GM23248 (cell line): ENCODE measurements at places on chromosomes 3 and 15.

GRCh38 chr3:47370887-47371697 lies 9.7 kb upstream of the PTPN23 start:
- peak; percentile 39 for DNase-seq

- no peak for DNase-seq
These were observed 77.5 kb upstream of the PIAS1 start for GRCh38 chr15:67976506-67977073.

DNA sequence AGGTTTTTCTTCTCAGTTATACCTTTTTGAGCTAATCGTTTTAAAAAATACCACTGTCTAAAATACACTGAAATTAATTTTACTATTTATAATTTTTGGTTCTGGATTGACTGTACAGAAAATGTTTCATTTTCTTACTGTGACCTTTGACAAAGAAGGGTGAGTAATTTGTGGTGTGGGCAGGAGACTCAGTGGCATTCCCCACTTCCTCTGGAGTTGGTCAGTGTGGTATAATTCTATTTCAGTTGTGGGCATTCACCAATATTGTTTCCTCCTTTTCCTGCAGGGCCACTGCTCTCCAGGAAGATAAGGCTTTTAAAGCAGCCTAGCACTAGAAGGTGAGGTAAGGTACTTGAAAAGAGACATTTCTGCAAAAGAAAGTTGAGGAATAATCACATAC lies 6.5 kb downstream of the DAG1 start:
- peak; percentile 56 for DNase-seq

GRCh38 chr15:92810418-92811138 lies 89.5 kb upstream of the CHD2 start:
- DNase-seq: peak; percentile 12
